Fibroblast of skin of left biceps (primary cell): ENCODE measurements at places on chromosomes 2 and 18.
A peak's percentile ranks its signal among the peaks of the same experiment; 100 is the strongest.

DNA sequence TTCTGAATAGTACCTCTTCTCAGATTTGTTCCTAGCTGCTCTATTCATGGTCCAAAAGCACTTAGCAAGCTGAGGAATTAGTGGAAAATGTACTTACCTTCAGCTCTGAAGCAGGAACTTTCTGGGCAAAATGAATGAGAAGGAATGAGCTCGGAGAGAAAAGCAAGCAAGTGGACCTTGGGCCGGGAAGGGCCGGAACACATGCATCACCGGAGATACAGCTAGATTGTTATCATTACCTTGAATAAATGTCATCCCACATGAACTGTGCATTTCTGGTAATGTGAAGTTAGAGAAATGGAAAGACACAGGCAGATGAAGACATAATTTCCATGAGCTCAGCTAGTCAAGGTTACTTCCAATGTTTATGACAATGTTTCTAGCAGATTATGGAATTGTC, at the start of gene MC2R:
MC2R (minus strand) TSS at position 146 of the 400 bp plus-strand sequence. CDS start 30,018 bp downstream, outside the sequence.
- no peak for DNase-seq

- DNase-seq: no peak
Observed at GRCh38 chr2:56380861-56381260, 197.1 kb downstream of the CCDC85A start.

- DNase-seq: no peak
Observed at GRCh38 chr2:221429741-221430491, 142.2 kb downstream of the EPHA4 start.

DNA sequence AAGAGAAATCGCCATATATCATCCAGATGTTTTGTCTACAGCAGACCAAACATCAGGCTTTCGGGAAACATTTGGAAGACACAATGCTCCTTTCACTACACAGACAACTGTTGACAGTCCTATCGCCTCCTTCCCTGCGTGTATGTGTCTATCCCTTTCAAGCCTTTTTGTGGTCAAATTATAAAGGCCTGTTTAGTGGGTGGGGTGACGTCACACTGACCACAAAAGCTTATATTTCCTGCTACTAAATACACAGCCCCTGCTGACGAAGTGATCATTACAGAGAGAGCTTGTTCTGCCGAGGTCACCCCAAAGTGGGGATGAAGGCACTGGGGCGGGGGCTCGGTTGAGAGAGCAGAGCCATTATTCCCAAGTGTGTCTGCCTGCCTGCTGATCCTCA, 302.7 kb upstream of the TNP1 start:
- peak; percentile 79 for DNase-seq

DNA sequence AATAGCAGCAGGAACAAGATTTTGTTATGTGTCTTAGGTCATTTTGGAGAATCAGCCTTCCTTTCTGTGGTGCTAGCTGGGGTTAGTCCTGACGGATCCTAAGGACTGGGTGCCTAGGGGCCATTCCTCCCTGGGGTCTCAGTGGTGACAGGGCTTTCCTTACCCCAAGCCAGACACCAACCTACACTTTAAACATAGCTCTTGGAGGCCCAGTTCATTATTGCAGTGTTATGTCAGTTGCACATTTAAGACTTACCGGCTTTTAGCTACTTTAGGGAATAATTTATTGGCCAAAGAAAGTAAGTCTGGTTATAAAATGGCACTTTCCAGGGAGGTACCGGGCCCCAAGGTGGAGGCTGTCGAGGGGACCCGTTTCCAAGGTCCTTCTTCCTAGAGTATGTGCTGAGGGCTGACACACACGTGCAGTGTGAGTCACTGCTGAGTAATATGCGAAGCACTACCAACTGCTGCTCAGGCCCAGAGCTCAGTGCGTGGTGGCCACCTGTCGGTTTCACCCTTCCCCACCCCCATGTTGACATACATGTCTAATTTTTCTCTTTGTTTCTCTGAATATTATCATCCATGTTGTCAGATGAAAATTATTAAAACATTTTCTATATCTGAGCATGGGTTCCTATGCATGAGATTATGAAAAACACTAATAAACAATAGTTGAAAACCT, 37.0 kb upstream of the GRHL1 start:
- peak; percentile 18 for DNase-seq

- no peak for DNase-seq
Observed at GRCh38 chr2:70994009-70994698, 519 bp downstream of the TEX261 start.

GRCh38 chr2:70987386-70987785, 7.3 kb downstream of the TEX261 start:
- no peak for DNase-seq

- no peak for DNase-seq
Observed at GRCh38 chr2:235665661-235666212, 171.9 kb downstream of the AGAP1 start.

DNA sequence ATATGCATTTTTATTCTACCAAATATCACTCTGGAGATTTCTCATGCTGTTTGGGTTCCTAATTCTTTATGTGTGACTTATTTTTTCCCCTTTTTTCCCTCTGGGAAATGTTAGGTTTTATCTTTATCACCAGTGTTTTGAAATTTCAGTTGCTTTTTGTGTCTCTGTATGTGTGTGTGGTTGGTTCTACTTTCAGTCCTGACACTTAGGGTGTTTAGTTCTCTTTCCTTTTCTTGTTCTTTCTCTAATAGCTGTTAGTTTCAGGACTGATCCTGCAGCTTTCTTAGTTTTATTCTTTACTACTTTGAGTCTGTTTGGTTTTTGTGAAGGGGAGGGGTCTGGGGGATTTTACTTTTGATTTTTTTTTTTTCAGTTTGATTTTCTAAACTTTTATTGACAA, 23.1 kb downstream of the PPM1B start:
- DNase-seq: no peak

GRCh38 chr2:224994242-224994823, 47.9 kb downstream of the DOCK10 start:
- no peak for DNase-seq

GRCh38 chr2:29323961-29324360, 208.7 kb downstream of the CLIP4 start:
- peak; percentile 44 for DNase-seq

DNA sequence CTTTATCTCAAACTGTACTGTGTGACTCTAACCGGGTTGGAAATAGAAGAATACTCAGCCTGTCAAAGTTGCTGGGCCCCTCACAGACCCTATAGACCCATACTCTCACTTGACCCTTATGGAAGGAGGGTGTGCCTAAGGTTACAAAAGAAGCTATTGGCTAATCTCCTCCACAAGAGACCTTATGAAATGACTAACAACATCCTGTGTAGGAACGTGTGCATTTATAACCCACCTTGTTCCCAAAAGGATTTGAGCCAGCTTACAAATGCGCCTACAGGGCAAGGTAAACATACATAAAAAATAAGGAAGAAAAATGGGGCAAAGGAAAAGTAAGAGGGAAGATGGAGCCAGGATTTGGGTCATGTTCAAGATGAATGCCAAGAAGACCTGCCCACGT, 225.4 kb upstream of the SMAD2 start:
- no peak for DNase-seq

DNA sequence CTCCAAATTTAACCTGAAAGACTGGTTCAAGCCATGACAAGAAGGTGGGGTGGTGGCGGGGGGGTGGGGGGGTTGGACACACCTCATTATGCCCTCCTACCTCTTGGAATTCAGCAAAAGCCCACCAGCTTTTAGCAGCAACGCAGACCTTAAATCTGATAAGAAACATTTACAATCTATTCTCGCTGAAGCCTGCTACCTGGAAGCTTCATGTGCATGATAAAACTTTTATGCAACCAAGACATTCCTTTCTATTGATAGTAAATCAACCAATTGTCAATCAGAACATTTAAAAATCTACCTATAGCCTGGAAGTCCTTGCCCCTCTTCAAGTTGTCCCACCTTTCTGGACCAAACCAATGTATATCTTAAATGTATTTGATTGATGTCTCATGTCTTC, 113.6 kb upstream of the FAM98A start:
- no peak for DNase-seq

GRCh38 chr2:64434039-64434657, 19.8 kb upstream of the LGALSL start:
- DNase-seq: no peak

DNA sequence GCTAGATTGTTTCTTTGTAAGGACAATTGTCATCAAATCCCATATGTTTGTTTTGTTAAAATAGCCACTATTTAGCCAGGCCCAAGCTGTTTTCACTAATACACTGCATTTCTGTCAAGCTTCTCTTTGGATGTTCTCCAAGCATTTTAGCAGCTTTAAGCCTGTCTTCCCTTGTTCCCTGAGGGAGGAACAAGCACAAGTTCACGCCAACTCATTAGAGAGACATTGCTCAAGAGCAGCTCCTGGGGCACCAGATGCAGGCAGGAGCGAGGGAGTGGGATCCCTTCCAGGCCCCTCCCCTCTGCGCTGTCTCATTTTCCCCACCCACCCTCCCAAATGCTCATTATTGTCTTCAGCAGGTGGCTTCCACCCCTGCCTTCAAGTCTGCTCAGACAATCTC, 32.6 kb upstream of the PPP3R1 start:
- DNase-seq: peak; percentile 48

- no peak for DNase-seq
Observed at GRCh38 chr2:147468349-147468748, 376.5 kb upstream of the ACVR2A start.

- peak; percentile 72 for DNase-seq
Observed at GRCh38 chr2:150125708-150126107, 361.8 kb downstream of the RND3 start.
